ENCODE measurements at places on chromosomes 12 and 14.

DNA sequence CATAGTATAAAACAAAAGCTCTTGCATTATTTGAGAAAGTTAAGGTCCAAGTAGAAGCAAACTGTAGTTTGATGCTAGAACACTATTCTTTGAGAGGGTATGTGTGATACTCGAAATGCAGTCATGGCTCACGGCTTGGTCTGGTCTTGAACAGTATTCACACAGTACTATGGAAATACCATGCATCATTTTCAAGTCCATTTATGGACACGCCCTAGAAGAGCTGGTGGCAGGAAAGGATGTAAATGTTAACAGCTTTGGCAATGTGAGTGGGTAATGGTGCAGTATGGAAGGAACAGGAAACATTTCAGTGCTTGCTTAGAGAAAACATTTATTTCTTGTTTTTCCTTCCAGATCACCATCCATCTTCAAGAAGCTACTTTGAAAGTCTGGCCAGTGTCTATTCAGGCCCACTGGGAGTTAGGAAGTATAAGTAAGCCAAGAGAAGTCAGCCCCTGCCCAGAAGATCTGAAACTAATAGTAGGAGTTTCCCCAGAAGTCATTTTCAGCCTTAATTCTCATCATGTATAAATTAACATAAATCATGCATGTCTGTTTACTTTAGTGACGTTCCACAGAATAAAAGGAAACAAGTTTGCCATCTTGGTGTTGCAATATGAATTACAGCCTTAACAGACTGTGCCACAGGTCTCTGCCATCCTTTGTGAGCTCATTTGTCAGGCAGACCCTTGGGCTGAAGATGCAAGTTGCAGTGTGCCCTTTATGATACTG is 5.7 kb upstream of the AKAP5 start:
- no peak for DNase-seq

- DNase-seq: no peak
These were observed 333.0 kb downstream of the CCER1 start for GRCh38 chr12:90621927-90622326.

DNA sequence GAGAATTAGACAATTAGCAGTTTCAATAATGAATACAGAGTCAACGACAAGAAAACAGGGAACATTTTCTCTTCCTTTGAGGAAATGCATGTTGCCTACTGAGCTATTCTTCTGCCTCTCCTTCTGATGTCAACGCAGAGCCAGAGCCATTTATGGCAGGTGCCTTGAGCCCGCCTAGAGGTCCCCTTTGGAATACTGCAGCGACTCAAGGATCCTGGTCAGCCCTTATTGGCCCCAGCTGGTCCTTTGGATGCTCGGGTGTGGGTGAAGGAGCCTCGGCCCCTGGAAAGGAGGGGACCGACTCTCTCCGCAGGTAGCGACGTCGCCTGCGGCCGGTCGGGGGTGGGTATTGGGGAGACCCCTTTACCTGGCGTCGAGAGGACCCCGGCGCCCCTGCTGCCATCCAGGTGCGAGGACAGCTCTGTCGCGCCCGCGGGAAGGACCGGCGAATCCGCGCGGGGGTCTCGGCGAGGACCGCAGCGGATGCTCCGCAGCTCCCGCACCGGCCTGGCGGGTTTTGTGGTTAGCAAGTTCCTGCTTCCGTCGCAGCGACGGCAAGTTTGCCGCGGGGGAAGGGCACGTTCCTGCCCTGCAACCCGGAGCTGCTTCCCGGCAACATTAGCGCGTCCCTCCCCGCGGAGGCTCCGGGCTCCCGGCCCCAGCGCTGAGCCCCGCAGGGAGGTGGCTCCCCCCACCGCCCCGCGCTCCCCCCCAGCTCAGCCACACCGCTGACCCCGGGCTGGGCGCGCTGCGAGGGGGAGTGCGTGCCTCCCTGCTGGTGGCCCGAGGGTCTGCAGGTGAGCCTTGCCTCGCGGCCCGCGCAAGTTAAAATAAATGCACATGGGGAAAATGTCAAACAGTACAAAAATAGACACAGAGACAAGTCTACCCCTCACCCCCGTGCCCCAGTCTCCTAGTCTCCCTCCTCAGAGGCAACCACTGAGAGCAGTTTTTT is at the start of gene MANSC1:
Gene MANSC1, minus strand, starts transcription at position 532 of the 955 bp plus-strand sequence. CDS start 6,928 bp downstream, outside the sequence.
- peak; percentile 78 for DNase-seq

- no peak for DNase-seq
These were observed 433.3 kb upstream of the PRICKLE1 start for GRCh38 chr12:43022838-43023237.

DNA sequence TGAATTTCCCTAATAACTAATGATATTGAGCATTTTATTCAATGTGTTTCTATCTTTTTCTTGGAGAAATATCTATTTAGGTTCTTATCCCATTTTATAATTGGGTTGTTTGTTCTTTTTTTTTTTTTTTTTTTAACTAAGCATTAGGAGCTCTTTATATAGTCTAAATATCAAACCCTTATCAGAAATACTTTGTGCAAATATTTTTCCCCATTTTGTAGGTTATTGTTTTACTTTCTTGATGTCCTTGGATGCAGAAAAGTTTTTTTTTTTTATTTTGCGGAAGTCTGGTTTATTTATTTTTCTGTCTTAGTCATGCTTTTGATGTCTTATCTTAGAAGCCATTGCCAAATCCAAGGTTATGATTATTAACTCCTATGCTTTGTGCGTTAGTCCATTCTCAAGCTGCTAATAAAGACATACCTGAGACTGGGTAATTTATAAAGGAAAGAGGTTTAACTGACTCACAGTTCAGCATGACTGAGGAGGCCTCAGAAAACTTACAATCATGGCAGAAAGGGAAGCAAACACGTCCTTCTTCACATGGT is 434.3 kb upstream of the TBX3 start:
- DNase-seq: no peak

- peak; percentile 44 for DNase-seq
These were observed 407 bp downstream of the HEATR5A start for GRCh38 chr14:31419967-31420318.

DNA sequence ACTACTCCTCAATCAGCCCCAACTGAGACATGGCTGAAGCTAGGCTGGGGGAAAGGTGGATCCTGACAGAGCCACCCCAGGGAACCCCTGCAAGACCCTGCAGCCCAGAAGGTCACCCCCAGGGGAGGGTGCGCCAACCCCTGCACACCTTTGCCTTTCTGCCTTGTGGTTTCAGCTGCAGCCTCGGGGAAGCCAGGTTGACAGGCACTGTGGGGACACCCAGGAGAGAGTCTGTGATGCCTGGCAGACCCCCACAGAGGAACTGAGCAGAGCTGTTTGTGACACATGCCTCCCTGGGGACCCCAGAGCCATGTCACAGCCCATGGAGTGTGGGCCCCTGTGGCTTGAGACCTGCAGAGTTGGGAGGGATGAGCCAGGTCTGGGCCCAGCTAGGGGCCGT is 11.8 kb upstream of the HHIPL1 start:
- no peak for DNase-seq

DNA sequence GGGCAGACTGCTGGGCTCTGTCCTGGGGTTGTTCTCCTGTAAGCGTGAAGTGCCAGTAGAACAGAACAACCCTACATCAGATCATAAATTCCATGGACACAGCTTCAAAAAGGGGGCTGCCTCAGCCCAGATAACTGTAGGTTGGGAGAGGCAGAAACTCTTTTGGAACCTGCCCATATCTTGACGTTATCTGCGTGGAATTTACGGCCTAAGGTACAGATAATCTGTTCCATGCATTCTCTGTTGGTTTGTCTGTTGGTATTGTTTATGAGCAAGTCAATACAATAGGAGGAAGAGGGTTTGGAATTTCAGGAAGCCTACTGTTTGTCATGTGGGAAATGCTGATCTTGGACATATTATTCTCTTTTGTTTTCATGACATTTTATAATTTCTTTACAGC is 36.7 kb downstream of the SLC25A47 start:
- no peak for DNase-seq

- DNase-seq: no peak
These were observed 253.0 kb upstream of the FLRT2 start for GRCh38 chr14:85276979-85277228.

GRCh38 chr12:75644472-75645072 is 133.2 kb upstream of the KRR1 start:
- no peak for DNase-seq

- no peak for DNase-seq
These were observed 44.4 kb downstream of the SRRM4 start for GRCh38 chr12:119025786-119026185.

DNA sequence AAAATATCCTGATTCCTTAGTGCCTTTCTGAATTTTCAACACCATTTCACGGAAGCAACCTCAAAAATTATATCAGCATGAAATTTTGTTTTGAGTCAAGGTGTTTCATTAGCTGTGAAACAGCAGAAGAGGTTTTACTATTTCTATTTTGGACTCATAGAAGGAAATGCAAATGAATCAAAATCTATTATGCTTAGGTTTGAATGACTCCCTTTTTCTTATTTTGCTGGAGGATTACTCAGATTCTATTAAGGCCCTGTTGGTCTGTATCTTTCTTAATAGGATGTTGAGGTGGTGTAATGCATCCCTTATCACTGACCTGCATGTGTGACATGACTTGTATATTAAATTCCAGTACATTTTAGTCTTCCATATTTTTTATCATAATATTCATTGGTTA is 165.8 kb downstream of the TMTC2 start:
- DNase-seq: no peak

- no peak for DNase-seq
These were observed 4.0 kb downstream of the ASCL4 start for GRCh38 chr12:107778383-107779025.

- no peak for DNase-seq
These were observed 244.1 kb downstream of the BTG1 start for GRCh38 chr12:91901381-91902074.

DNA sequence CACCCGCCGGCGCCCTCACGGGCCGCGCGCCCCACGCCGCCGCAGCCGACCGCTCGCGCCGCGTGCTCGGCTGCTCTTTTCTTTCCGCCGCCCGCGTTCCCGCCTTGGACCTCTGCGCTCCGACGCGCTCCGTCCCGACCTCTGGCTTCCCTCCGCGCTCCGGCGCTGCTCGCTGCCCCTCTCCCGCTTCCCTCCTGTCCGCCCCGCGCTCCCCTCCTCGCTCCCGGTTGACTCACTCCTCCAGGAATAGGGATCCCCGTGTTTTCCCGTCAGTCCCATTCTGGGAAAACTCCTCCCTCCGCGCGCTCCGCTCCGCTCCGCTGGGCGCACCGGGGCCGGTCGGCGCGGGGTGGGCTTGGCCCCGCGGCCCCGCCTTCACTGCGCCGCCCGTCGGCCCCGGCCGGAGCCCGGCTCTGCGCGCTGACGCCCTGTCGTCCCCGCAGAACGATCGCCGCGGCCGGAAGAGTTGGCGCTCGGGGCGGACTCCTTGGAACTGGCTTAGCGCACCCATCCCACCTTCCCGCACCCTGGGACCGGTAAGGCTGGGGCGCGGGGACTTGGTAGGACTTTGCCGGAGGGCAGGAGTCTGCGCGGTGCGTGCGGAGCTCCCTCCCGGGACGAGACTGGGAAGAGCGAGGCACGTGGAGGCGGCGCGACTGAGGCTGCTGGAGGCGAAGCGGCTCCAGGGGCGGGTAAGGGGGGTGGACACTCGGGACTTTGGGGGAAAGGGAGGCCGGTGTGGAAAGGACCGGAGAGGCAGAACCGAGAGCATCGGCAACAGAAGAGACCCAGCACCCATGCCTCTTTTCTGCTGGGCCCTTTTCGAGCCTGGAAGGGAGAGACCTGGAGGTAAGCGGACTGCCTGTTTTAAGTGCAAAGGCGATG is 550 bp downstream of the TEAD4 start:
- peak; percentile 80 for DNase-seq

DNA sequence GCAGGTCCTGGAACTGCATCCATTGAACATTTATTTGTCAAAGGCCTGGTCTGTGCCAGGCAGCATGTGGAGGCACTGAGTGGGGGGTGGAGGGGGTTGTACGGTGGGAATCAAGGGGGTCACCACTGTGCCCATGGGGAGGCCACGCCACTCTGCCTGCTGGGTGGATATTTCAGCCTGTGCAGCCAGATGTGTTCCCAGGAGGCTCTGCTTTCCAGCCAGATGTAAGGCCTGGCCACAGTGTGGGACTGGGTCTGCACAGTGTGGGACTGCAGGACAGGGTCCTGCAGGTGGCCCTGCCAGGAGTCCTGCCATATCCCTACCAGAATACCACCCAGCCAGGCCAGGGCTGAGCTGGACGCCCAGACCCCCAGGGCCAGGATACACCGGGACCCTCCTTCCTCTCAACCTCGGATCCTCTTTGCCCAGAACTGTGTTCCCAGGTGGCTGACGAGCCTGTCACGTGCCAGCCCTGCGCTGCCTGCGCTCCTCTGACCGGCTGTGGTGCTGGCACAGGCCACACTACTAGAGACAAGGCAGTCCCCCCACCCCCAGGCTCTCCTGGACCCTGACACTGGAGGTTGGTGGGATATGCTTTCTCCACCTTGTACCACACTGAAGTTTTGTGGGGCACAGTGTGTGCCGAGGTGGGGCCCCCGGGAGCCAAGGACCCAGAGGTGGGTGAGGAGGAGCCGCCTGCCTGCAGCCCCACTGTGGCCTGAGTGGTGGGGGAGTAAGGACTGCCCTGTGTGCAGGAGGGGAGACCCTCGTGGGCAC is 17.5 kb downstream of the XRCC3 start:
- no peak for DNase-seq

DNA sequence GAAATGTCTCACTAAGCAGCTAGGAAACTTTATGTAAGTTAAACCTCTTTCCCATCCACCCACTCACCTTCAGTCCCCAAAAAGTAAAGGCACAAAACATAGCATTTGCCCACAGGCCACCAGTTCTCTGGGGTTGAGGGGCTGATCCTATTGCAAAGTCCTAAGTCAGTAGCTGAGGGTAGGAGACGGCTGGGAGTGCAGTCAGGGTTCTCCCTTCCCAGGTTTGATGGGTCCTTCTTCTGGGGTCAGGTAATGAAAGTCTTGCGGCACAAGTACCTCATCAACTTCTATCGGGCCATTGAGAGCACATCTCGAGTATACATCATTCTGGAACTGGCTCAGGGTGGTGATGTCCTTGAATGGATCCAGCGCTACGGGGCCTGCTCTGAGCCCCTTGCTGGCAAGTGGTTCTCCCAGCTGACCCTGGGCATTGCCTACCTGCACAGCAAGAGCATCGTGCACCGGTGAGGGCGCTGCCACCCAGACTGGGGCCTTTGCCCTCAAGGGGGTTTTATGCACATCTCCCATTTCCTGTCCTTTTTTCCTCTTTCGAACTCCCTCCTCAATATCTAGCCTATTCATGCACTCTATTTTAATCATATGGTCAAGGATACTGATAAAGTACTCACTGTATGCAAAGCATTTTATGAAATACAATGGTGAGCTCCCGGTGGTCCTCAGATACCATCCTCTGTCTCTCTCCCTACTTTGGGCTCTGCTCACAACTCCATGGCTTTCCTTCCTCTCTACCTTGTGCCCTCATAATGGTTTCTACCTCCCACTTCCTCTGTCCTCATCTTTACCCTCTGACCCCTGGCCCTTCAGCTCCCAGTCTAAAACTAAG is 986 bp downstream of the TSSK4 start:
- DNase-seq: no peak

DNA sequence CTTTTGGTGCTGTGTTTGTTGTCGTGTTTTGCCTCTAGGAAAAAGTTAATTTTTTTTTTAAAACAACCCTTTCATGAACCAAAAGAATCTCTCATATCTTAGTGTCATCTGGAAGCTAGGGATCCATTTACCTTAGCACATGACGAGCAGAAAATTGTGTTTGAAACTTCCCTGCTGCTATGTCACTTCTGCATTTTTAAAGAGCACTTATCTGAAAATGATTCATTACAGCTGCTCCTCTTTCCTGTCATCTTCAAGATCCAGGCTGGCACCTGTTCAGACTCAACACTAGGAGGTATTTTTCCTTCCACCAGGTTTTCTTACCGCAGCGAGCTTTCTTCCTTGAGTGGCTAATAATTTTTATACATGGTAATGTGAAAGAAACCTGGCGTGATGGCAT is 67.0 kb downstream of the EML1 start:
- DNase-seq: no peak

All from urothelium cell line (cell line).